Activated B cell treated with CpG ODN at 0.5 μM for 24 hours (primary cell): ENCODE measurements at places on chromosomes 4 and X. TPM values are rescaled to one million over a fixed set of nuclear protein-coding genes. Genes with fewer than 3 reads are reported as not detected.
A peak's percentile ranks its signal among the peaks of the same experiment; 100 is the strongest.

GRCh38 chr4:14853176-14853943, 148.9 kb upstream of the CPEB2 start:
- H3K27me3 ChIP-seq: no peaks in the 10 kb centered on the region
- no peaks in the 10 kb centered on the region for H3K36me3 ChIP-seq
- H3K4me1 ChIP-seq: peaks cover 5% of the 10 kb centered on the region
- no peak for DNase-seq

- no peak overlapping the region for H3K27ac ChIP-seq
- peaks cover 2% of the 10 kb centered on the region for H3K27me3 ChIP-seq
- no peak overlapping the region for H3K4me3 ChIP-seq
- H3K36me3 ChIP-seq: no peaks in the 10 kb centered on the region
These were observed 50.6 kb downstream of the PTCHD1 start for GRCh38 chrX:23385242-23385641.

DNA sequence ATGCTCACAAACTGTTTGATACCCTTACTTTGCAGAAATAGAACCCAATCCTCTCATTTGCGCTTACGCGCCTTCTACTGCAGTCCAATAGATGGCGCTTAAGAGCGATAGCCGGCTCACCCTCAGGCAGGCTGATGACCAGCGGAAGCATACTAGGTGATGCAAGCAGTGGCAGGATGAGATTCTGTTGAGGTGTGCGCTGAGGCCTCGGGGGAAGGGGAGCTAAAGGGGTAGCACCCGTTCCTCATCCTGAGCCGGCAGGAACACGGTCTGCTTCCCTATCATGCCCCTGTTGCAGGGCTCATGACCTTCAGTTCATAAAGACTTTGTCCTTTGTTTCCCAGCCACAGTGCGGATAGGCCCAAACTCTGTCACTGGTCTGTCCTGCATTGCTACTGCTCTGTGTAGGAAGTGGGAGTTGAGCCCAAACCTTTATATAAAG, 628.9 kb downstream of the TLL1 start:
- no peak for DNase-seq
- no peaks in the 10 kb centered on the region for H3K36me3 ChIP-seq
- H3K27ac ChIP-seq: no peak overlapping the region
- no peaks in the 10 kb centered on the region for H3K4me1 ChIP-seq
- H3K27me3 ChIP-seq: no peaks in the 10 kb centered on the region
- H3K4me3 ChIP-seq: no peak overlapping the region

- no peaks in the 10 kb centered on the region for H3K27me3 ChIP-seq
- no peak overlapping the region for H3K27ac ChIP-seq
- peaks cover 12% of the 10 kb centered on the region for H3K4me1 ChIP-seq
- peaks cover 40% of the 10 kb centered on the region for H3K36me3 ChIP-seq
- no peak overlapping the region for H3K4me3 ChIP-seq
These were observed 37.8 kb downstream of the SMS start for GRCh38 chrX:21978346-21978745.

DNA sequence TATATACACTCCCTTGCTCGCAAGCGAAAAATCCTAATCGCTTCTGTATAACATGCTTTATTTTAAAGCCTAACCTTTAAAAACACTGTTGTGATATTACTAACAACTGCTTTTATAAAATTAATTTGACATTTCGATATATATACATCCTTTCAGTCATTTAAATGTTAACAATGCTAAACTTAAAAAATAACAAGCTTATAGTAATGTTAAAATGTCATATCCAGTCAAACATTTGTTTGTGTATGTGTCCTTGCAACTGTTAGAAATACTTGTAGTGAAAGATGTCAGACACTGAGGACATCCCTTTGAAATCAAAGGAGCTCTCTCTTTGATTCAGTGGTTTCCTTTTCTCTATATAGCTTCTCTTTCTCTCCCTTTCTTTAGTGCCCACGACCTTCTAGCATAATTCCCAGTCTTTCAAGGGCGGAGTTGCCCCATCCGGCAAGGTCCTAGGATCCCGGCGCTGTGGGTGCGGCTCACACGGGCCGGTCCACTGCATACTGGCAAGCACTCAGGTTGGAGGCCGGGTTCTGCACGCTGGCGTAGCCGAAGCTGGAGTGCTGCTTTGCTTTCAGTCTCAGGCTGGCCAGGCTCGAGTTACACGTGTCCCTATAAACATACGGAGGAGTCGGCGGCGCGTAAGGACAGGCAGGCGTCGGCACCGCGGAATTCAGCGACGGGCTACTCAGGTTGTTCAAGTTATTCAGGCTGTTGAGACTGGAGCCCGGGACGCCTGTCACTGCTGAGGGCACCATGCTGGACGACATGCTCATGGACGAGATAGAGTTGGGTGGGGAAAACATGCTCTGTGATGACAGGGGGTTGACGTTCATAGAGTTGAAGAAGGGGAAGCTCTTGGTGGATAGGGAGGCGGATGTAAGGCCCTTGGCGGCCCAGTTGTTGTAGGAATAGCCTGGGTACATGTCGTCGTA, 5.0 kb downstream of the PITX2 start:
- no peak for DNase-seq
- H3K4me3 ChIP-seq: no peak overlapping the region
- no peak overlapping the region for H3K27ac ChIP-seq
- H3K36me3 ChIP-seq: no peaks in the 10 kb centered on the region
- H3K27me3 ChIP-seq: peaks cover 78% of the 10 kb centered on the region

- H3K4me3 ChIP-seq: no peak overlapping the region
- DNase-seq: no peak
- H3K36me3 ChIP-seq: peaks cover 46% of the 10 kb centered on the region
- no peak overlapping the region for H3K27ac ChIP-seq
- peaks cover 13% of the 10 kb centered on the region for H3K4me1 ChIP-seq
These were observed 16.5 kb downstream of the TRAPPC2 start for GRCh38 chrX:13717700-13718472.

GRCh38 chrX:9349572-9350494, 115.0 kb upstream of the TBL1X start:
- H3K27me3 ChIP-seq: no peaks in the 10 kb centered on the region
- H3K36me3 ChIP-seq: no peaks in the 10 kb centered on the region
- no peak overlapping the region for H3K4me3 ChIP-seq

- DNase-seq: no peak
- no peaks in the 10 kb centered on the region for H3K4me1 ChIP-seq
- H3K36me3 ChIP-seq: no peaks in the 10 kb centered on the region
- no peak overlapping the region for H3K27ac ChIP-seq
- no peak overlapping the region for H3K4me3 ChIP-seq
These were observed 126.6 kb downstream of the PPP4R3C start for GRCh38 chrX:27336466-27337091.

DNA sequence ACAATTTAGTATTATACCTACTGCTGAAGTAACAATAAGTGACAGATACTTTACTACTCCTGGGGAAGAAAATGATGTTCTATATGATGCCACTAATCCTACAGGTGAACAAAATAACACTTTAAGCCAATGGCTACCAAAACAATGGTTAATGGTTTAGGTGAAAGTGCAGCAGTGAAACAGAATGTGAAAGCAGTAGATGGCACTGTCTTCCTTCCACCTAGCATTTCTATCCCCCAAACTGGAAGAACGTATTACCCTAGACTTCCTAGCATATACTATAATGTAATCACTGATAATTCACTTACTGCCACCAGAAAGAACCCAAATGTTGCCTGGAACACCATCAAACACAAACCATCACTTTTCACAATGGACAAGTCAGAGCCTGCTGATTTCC, 18.9 kb upstream of the CABS1 start:
- H3K4me1 ChIP-seq: no peaks in the 10 kb centered on the region
- no peak overlapping the region for H3K27ac ChIP-seq
- H3K4me3 ChIP-seq: no peak overlapping the region
- no peaks in the 10 kb centered on the region for H3K36me3 ChIP-seq

DNA sequence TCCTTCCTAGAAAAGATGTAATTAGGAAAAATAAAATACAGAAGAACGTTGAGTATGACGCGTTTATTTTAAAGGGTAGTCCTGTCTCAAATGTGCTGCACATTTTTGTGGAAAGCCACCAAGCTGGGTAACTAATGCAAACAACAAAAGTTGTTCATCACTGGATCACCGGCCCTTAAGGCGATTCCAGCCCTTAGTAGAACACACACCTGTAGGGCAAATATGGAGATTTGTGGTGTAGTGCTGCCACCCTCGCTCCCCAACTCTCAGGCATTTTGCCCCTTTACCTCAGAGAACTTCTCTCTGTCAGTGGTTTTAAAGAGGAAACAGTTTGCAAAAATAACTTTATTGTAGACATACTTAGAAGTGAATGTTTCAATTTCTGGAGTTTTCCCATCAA, 1.9 kb downstream of the TBL1X start:
- no peaks in the 10 kb centered on the region for H3K27me3 ChIP-seq
- peaks cover 18% of the 10 kb centered on the region for H3K36me3 ChIP-seq
- peaks cover 49% of the 10 kb centered on the region for H3K4me1 ChIP-seq
- peak overlapping the region; percentile 78 for H3K4me3 ChIP-seq
- H3K27ac ChIP-seq: no peak overlapping the region

GRCh38 chrX:5976332-5976731, 252.3 kb downstream of the NLGN4X start:
- no peak for DNase-seq
- H3K4me3 ChIP-seq: no peak overlapping the region
- no peaks in the 10 kb centered on the region for H3K36me3 ChIP-seq
- H3K4me1 ChIP-seq: no peaks in the 10 kb centered on the region
- no peaks in the 10 kb centered on the region for H3K27me3 ChIP-seq
- H3K27ac ChIP-seq: no peak overlapping the region

- no peak overlapping the region for H3K4me3 ChIP-seq
- peaks cover 5% of the 10 kb centered on the region for H3K27me3 ChIP-seq
- H3K4me1 ChIP-seq: no peaks in the 10 kb centered on the region
- no peaks in the 10 kb centered on the region for H3K36me3 ChIP-seq
- no peak overlapping the region for H3K27ac ChIP-seq
- no peak for DNase-seq
These were observed 75.3 kb downstream of the ENPP6 start for GRCh38 chr4:184142121-184143000.

DNA sequence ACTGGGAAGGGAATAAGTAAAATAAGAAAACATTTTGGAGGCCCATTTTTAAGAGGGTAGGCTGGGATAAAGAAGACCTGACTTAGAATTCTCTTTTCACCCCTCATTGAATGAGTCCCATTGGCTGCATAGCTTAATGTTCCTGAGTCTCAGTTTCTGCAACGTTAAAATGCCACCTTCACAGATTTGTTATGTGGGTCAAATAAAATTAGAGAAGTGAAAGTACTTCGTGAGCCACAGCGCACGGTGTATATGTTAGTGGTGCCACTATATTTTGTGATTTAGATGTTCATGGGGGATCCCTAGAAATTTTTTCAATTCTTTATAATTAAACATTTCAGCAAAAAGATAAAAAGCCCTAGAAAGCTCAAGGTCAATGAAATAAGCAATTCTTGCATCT, 109.2 kb upstream of the HS3ST1 start:
- no peak overlapping the region for H3K4me3 ChIP-seq
- H3K4me1 ChIP-seq: peaks cover 12% of the 10 kb centered on the region
- peaks cover 10% of the 10 kb centered on the region for H3K27me3 ChIP-seq
- no peak for DNase-seq
- no peak overlapping the region for H3K27ac ChIP-seq

DNA sequence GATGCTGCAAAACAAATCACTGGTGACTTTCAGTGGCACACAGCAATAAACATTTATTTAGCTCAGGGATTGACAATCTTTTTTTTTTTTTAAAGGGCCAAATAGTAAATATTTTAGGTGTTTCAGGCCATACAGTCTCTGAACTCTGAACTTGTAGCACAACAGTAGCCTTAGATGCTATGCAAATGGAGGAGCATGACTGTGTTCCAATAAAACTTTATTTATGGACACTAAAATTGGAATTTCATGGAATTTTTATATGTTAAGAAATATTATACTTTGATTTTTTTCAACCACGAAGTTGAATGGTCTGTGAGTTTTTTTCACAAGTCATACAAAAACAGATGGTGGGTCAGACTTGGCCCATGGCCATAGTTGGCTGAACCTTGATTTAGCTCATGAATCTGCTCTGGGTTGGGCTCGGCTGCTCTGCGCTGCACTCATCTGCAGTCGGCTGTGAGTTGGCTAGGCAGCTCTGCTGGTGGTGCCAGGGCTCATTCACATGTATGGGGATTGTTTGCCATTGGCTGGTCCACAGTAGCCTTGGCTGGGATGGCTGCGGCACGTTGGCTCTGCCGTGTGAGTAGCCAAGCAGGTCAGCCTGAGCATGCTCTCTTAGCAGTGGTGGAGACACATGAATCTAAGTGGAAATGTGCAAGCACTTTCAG, 231.7 kb upstream of the PGRMC2 start:
- no peak overlapping the region for H3K4me3 ChIP-seq
- H3K27ac ChIP-seq: no peak overlapping the region
- H3K36me3 ChIP-seq: no peaks in the 10 kb centered on the region
- H3K4me1 ChIP-seq: no peaks in the 10 kb centered on the region

- H3K27ac ChIP-seq: no peak overlapping the region
- DNase-seq: no peak
- no peak overlapping the region for H3K4me3 ChIP-seq
These were observed 3.9 kb upstream of the HPGDS start for GRCh38 chr4:94346541-94346940.

GRCh38 chr4:42646999-42647541, 9.8 kb downstream of the ATP8A1 start:
- DNase-seq: no peak
- no peaks in the 10 kb centered on the region for H3K27me3 ChIP-seq
- no peak overlapping the region for H3K27ac ChIP-seq
- H3K36me3 ChIP-seq: peaks cover 9% of the 10 kb centered on the region
- peaks cover 71% of the 10 kb centered on the region for H3K4me1 ChIP-seq
- H3K4me3 ChIP-seq: no peak overlapping the region

- no peaks in the 10 kb centered on the region for H3K36me3 ChIP-seq
- H3K27me3 ChIP-seq: no peaks in the 10 kb centered on the region
- H3K4me1 ChIP-seq: no peaks in the 10 kb centered on the region
These were observed 30.0 kb upstream of the TMEM47 start for GRCh38 chrX:34687095-34687494.

GRCh38 chr4:41323706-41324105, 67.0 kb downstream of the UCHL1 start:
- DNase-seq: no peak
- H3K4me1 ChIP-seq: peaks cover 19% of the 10 kb centered on the region
- no peak overlapping the region for H3K4me3 ChIP-seq
- no peaks in the 10 kb centered on the region for H3K27me3 ChIP-seq
- H3K36me3 ChIP-seq: no peaks in the 10 kb centered on the region

- peaks cover 72% of the 10 kb centered on the region for H3K4me1 ChIP-seq
- peak overlapping the region; percentile 16 for H3K4me3 ChIP-seq
- no peaks in the 10 kb centered on the region for H3K36me3 ChIP-seq
- no peaks in the 10 kb centered on the region for H3K27me3 ChIP-seq
- no peak overlapping the region for H3K27ac ChIP-seq
- no peak for DNase-seq
These were observed 92.5 kb downstream of the PPP3CA start for GRCh38 chr4:101254776-101255175.

GRCh38 chr4:7430368-7430964, 4.3 kb downstream of the PSAPL1 start:
- no peaks in the 10 kb centered on the region for H3K36me3 ChIP-seq
- no peaks in the 10 kb centered on the region for H3K27me3 ChIP-seq
- no peak overlapping the region for H3K4me3 ChIP-seq
- no peaks in the 10 kb centered on the region for H3K4me1 ChIP-seq
- DNase-seq: no peak

AR gene
- total RNA-seq: not detected in 2 replicates

OPN1MW gene
- not detected in 2 replicates for total RNA-seq

GATA1 gene
- not detected in 2 replicates for total RNA-seq

FAM47A gene
- total RNA-seq: not detected in 2 replicates

MAGEE2 gene
- total RNA-seq: not detected in 2 replicates

UGT2B17 gene
- total RNA-seq: 2.5 and 2.8 TPM in 2 replicates

DUX4 gene
- total RNA-seq: not detected in 2 replicates

F11 gene
- total RNA-seq: not detected in 2 replicates
